ENCODE measurements at places on chromosomes 7 and 10.

GRCh38 chr7:140230861-140231770, 54.3 kb upstream of the KDM7A start:
- DNase-seq, result peak; percentile 77

DNA sequence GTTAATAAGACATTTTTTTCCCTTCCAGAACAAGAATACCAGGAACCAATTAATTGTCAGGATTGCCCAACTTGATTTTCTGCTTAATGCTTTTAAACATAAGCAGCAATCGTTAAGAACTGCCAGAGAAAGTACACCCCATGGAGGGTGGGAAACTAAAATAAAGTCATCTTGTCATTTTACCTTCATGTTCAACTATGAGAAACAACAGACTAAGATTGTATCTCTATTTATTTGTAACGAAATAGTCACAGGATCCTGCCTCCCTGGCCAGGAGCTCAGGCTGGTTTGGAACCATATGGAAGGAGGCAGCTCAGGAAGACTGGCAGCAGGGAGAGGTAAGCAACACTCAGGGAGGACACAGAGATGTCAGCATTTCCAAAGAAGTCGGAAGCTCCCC, 129.6 kb downstream of the TNS3 start:
- DNase-seq, result no peak

- DNase-seq, result no peak
Observed at GRCh38 chr7:144488977-144489376, 85.5 kb upstream of the NOBOX start.

GRCh38 chr7:86981127-86981526, 78.3 kb downstream of the ELAPOR2 start:
- DNase-seq, result no peak

GRCh38 chr7:70132226-70132851, 534.1 kb downstream of the AUTS2 start:
- DNase-seq, result no peak

- peak; percentile 55 for DNase-seq
Observed at GRCh38 chr7:158531661-158532060, 56.0 kb downstream of the PTPRN2 start.

GRCh38 chr7:22142572-22142971, 196.9 kb upstream of the CDCA7L start:
- DNase-seq, result no peak

DNA sequence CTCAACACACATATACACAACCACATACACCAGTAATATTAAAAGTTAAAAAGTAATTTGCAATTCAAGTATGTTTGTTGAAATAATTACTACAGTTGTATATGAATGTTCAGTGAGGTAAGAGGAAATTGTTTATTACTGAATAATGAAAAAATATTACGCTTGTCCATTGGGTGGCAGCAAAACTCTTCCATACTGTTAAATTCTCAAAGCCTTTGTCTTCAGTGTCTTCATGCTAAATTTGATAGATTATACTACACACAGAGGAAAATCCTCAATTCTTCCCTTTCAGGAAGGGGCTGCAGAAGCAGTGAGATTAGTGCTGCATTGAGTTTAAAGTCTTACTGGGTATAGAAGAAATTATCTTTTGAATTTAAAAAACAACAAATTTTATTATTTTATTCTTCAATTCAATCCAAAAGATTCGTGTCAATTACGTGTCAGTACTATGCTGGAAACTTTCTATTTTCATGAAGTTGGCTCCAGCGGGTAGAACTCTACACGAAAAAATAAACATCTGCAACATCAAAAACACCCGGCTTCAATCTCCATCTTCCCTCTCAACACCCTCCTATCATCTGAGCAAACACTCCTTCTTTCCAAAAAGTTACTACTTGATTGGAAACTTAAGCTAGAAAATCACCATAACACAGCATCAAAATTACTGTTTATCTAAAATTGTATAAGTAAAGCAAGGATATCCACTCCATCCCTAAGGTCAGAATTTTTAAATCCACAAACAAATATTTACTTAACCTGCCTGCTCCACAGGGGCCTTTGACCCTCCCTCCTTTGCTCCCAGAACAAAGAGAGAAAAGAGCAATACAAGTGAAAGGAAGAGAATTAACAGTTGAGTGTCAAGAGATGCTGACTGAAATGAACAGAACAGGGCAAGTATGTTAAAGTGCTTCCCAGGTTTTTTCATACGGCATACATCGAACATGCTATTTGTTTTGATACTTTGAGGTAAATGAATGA, 37.0 kb upstream of the TES start:
- DNase-seq, result no peak

- DNase-seq, result no peak
Observed at GRCh38 chr7:157485361-157485831, 148.6 kb downstream of the DNAJB6 start.

GRCh38 chr10:79399223-79399831, 46.1 kb downstream of the ZCCHC24 start:
- peak; percentile 93 for DNase-seq

- DNase-seq, result no peak
Observed at GRCh38 chr7:137943132-137943551, 58.7 kb downstream of the CREB3L2 start.

- no peak for DNase-seq
Observed at GRCh38 chr7:120716307-120716706, 141.6 kb downstream of the TSPAN12 start.

DNA sequence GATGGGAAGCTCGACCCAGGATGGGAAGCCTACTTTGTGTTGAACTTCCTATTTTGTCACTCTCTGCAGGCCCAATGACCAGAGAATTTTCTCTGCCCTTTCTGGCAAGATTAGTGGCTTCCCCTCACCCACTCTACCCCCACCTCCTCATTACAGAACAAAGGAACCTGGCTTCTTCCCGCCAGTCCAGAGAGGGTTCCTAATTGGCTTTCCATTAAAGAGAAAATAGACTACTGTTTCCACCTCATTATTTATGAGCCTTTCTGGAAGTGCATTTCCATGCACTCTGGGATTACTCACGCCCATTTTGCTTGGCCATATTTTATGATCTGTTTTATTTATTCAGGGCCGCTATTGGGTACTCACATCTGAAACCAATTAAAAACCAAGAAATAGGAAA, 94.9 kb upstream of the TCF7L2 start:
- no peak for DNase-seq

DNA sequence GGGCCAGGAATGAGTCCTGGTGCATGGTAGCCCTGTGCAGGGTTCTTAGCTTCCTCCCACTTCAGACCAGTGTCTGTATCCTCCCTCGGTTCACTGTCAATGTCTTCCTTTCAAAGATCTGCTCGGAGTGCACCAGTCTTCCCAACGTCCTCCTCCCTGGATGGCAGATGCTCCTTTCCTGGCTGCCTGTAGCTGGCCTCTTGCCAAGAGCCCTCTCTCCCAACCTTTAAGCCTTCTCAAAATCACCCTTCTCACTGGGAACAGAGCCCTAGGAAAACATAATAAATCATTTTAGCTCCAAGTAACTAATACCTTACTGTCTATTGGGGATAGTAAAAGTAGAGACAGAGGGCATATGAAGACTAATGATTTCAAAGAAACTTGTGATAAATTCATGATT, 490.6 kb downstream of the CCSER2 start:
- no peak for DNase-seq

DNA sequence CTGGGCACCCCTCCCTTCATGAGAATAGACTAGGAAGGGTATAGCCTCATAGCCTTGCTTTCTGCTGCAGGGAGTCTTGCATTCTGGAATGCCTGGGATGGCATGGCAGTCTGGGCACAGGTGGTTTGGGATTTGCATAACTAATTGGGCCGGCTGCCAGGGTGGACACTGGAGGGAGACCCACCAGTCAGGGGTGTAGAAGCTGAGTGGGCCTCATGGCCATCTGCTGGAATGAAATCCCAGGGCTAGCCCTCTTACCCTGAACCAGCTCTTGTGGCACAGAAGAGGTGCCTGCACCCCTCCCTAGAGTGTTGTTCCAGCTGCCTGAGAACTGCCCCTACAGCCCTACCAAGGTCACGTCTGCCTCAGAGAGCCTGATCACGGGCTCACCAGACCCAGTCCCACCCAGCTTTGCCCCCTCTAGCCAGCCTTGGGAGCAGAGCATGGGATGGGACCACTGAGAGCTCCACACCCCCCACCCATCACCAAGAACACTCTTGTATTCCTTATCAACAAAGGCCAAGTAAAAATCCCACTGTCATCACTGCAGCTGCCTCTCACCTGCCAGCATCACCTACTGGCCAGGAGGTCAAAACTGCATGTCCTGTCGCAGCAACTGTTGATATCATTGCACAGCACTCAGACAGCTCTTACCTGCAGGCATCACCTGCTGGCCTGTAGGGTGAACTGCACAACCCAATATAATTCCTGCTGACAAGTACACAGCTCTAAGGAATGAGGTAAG, 148.9 kb downstream of the ZEB1 start:
- peak; percentile 34 for DNase-seq

DNA sequence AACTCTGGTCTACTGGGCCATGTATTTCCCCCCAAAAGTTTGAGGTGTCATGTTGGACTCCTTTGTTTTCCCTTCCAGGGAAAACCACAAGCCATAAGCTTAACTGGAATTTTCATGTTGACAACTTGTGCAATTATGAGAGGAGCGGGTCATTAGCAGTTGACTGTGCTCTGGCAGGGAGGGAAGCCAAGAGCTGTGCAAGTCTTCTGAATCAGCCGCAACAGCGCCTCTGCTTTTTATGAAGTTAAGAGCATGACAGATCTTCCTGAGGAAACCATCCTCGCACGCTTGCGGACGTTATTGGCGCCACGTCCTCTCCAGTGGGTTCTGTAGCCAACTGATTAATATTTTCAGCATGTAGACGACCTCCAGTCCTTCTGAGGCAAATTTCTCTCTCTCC, 148.7 kb upstream of the MKI67 start:
- no peak for DNase-seq

DNA sequence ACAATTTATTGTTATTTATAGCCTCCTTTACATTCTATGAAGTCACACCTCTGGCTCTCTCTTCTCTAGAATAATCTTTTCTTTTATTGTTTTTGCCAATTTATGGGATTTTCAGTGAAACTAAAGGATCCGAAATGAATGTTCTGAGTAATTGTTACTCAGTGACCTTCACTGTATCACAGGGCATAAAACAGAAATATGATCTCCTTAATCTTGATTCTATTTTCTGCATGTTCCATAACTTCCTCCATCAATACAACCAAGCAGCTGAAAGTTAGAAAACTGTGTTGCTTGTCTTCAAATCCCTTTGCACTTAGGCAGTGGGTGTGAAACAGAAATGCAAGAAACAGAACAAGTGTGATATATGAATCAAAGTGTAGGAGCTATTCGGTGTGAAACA, 57.4 kb upstream of the FERD3L start:
- DNase-seq, result no peak

DNA sequence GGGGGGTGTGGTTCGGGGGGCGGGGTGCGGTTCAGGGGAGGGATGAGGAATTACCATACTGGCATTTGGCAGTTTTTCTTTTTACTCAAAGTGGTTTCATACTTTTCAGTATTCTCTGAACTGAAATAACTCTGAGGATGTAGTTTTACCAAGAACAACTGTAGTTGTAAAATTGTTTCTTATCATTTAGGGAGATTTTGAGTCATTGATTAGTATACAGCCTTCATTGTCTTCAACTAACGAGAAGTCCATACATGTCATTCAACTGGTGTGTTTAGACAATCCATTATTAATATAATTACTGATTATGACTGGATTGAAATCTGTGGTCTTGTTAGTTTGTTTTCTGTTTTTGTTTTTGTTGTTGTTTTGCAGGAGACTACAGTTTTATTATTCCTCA, 40.8 kb downstream of the COPG2 start:
- no peak for DNase-seq

DNA sequence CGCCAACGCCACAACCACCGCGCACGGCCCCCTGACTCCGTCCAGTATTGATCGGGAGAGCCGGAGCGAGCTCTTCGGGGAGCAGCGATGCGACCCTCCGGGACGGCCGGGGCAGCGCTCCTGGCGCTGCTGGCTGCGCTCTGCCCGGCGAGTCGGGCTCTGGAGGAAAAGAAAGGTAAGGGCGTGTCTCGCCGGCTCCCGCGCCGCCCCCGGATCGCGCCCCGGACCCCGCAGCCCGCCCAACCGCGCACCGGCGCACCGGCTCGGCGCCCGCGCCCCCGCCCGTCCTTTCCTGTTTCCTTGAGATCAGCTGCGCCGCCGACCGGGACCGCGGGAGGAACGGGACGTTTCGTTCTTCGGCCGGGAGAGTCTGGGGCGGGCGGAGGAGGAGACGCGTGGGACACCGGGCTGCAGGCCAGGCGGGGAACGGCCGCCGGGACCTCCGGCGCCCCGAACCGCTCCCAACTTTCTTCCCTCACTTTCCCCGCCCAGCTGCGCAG, 424 bp downstream of the EGFR start:
- peak; percentile 88 for DNase-seq

GRCh38 chr10:91381257-91381891, 28.8 kb upstream of the HECTD2 start:
- no peak for DNase-seq

DNA sequence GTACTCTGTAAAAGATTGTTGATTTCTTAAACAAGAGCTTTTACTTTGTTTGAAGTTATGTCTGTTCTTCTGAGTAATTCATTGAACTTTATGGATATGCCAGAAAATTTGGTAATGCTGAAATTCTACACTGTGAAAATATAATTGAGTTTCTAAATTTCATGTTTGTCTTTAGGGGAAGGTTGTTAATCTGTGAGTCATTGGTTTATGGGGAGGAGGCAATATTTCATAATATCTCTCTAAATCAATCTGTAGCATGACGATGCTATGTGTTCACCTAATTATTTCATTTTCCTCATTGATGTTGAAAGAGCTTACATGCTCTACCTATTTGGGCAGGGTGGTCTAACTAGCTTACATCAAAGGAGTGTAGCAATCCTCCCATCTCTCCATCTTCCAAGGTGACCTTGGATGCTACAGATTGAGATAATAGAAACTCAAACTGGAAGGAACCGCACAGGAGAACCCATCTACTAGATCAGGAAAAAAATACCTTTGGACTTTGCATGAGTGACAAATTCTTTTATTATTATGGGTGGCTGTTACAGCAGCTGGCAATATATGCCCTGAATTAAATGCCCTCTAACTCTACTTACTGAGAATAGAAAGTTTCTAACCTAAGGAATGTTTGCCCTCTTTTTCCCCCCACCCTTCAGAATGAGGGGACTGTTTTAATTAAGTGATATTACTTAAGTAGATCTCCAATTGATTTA, 8.4 kb upstream of the SNX13 start:
- no peak for DNase-seq

DNA sequence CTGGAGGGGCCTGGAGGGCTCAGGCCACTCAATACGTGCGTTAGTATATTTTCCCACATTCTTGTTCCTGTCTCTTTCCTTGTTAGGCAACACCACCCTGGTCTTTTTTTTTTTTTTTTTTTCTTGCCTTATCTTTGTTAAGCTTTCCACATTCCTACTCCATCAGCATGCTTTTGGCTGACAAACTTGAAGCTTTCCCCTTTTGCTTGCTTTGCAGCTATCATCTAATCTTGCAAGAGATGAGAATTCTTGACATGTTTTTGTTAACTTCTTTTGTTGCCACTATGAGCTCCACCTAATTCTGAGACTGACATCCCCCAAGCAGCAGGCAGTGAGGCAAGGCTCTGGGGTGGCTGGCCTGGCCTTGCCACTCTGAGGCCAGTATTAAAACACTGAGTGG, 52.5 kb upstream of the NRP1 start:
- DNase-seq, result no peak

GRCh38 chr7:2575733-2576340, 17.1 kb downstream of the IQCE start:
- DNase-seq, result no peak

- DNase-seq, result no peak
Observed at GRCh38 chr10:38072552-38072951, 21.6 kb upstream of the ZNF37A start.

GRCh38 chr7:6186577-6186976, 85.8 kb downstream of the CYTH3 start:
- DNase-seq, result no peak

Measured in Right ventricle myocardium inferior (tissue), 1 donor.